Stimulated activated naive CD4-positive, alpha-beta T cell (primary cell): ENCODE measurements at places on chromosomes 16 and 17.

- DNase-seq = no peak
These were observed 3.1 kb upstream of the MRPS34 start for GRCh38 chr16:1775846-1776671.

GRCh38 chr17:66087073-66087472, 104.9 kb downstream of the CEP112 start:
- DNase-seq = no peak

DNA sequence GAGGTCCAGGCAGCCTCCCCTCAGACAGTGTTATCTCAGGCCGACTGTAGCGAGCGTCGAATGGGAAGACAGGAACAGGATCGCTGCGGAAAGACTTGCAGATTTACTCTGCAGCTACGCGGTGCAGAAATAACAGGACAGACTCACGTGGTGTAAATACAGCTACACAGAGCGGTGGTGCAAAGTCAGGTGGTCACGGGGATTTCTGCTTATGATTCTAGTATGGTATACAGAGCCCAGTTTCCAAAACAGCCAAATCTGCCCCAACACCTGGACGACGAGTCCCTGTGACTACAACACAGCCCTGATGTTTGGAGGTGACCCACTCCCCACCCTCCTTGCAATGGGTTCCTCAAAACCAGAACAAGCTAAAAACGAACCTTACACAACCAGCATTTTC, 40.6 kb upstream of the ABR start:
- DNase-seq = no peak

DNA sequence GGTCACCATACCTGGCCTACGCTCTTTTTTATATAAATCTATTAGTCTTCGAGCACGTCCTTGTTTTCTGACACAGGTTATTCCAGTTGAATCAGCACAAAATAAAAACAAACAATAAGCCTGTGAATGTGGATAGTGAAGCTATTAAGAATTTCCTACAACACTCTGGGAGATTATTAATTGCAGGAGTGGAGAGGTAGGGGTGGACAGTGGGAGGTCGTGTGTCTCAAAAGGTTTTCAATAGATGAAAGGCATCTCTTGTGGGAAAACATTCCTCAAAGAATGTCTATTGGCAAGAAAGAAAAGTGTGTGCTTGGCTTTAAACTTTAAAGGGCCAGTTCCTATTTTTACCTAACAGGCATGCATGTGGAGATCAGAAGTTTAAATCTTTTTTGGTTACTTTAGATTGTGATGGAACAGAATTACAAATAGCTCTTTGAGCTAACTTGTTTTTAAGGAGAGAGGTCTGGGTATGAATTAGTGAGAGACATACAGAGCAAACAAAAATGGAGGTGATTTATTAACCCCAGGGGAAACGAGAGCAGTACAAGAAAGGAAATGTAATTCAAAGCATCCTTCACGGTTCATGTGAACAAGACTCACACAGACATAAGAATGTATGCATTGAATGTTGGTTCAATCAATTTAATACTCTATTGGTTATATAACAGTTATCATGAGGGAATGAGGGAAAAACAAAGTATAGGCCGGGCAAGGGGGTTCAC, 9.0 kb downstream of the SMYD4 start:
- no peak for DNase-seq

- no peak for DNase-seq
These were observed 416 bp downstream of the RNF43 start for GRCh38 chr17:58416937-58417299.

GRCh38 chr16:23700509-23700908, 12.5 kb downstream of the ERN2 start:
- no peak for DNase-seq

GRCh38 chr16:85820604-85821372, 21.3 kb downstream of the COX4I1 start:
- DNase-seq = no peak

DNA sequence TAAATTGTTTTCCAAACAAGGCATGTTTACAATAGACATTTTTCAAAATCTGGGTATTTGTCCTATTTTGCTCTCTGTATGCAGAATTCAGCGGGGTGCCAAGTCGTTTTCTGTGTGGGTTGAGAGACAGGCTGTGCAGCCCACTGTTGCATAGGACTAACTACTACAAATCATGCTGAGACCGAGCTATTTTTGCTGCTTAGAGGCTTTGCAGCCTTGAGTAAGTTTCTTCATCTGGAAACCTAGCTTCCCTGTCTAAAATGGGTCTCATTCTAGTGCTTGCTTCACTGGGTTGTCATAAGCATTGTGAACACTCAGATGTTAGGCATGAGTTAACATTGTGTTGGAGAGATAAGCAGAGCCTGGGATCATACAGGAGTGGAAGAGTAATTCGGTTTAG, 1.3 kb downstream of the PRPSAP2 start:
- DNase-seq = no peak

GRCh38 chr16:23594186-23594585, 1.9 kb downstream of the NDUFAB1 start:
- DNase-seq = no peak

- DNase-seq = no peak
These were observed 31.6 kb upstream of the SLC12A3 start for GRCh38 chr16:56833243-56833970.

DNA sequence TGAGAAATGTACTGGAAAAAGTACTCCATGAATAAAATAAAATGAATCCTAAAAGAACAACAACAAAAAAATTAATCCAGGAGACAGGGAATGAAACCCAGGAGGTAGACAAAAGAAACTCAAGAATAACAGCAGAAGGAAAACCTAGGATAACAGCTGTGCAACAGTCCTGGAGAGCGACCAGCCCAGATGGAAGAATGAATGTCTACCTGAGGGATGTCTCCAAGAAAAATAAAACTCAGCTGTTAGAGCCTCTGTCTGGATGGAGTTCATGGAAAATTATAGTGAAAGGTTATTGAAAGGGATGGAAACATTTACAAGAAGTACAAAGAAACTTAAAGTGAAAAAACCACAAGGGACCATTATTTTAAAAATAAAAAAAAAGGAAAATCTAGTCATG, 135.8 kb upstream of the CA10 start:
- DNase-seq = no peak

GRCh38 chr17:42212382-42212781, 18.1 kb upstream of the GHDC start:
- DNase-seq = no peak

DNA sequence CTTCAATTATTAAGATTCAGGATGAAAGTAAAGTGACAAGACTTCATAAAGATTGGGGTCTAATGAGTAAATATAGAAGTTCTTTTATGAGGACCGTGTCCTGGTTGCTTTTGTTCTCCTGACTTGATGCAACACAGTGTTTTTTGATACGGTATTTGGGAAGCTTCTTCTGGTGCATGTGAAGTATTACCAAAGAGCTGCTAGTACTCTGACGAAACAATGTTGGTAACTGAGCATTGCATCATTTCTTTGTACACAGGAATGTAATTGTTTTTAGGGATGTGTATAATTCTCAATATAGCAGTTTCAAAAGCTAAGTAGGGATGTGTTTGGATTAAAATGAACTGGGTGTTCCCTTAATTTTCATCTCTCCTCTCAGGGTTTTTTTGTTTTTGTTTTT, 15.9 kb downstream of the KPNB1 start:
- DNase-seq = no peak

DNA sequence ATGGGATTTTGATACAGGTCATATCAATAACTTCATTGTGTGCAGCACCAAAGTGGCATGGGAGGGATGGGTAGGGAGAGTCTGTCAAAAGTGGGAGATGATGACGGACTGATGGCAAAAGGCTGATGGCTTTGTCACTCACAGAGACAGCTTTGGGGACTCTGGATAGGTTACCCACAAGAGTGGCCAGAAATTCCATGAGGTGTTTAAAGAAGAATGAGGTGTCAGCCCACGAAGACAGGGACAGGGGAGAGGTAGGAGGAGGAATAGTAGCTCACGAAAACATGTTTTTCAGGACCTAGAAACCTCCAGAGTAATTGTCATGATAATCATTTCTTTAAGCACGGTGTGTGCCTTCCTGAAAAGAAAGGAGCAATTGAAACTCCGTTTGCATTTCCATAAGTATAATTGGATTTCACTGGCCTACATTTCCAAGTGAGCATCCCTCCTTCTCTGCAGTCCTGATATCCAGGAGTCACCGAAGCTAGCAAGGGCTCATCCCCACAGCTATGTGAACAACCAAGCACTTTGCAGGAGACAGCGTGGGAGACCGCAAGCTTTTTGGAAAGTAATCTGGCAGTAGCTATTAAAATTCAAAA, 60.0 kb downstream of the HSD17B2 start:
- DNase-seq = no peak

DNA sequence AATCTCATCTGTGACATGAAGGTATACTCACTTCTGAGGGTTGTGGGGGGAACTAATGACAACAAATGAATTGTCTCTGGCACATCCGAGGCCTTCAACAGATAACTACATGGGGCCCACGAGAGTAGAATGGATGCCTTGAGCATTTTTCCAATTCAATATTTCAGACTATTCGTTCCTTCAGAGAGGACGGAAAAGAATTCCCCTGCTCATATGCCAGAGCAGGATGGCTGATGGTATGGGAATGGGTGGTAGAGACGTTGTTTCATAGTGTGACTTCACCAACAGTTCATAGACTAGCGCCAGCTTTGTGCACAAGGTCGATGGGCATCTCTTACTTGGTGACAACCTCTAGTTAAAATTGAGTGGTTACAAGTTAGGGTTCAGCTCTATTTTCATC, 61.3 kb downstream of the HLF start:
- no peak for DNase-seq

- DNase-seq = no peak
These were observed 8.5 kb upstream of the LPO start for GRCh38 chr17:58229881-58230280.

DNA sequence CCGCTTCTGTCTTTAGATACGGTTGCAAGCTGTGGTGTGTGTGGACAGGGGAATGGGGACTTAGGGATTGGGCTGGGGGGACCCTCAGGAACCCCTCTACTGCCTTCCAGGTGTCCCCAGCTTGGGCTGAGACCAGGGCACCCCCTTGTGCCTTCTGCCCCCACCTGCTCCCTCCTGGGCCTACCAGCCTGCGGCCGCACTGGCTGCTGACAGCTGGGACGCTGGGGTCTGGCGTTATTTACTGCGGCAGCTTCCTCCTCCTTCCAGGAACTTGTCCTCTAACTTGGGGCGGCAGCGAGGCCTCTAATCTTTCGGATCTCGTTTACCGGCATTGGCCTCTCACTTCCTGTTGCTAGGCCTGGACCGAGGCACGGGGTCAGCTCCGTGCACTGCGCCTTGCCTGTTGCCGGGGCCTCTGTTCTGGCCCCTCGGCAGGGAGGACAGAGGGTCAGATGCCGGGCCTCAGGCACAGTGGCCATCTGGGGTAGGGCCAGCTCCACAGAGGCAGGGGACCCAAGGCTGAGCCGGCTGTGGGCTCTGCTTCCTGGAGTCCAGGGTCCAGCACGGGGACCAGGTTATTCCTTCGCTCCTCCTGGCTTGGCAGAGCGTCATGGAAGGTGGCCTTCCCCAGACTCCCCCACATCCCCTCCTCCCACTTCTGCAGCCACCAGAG, 31.8 kb downstream of the TMEM235 start:
- peak; percentile 22 for DNase-seq

DNA sequence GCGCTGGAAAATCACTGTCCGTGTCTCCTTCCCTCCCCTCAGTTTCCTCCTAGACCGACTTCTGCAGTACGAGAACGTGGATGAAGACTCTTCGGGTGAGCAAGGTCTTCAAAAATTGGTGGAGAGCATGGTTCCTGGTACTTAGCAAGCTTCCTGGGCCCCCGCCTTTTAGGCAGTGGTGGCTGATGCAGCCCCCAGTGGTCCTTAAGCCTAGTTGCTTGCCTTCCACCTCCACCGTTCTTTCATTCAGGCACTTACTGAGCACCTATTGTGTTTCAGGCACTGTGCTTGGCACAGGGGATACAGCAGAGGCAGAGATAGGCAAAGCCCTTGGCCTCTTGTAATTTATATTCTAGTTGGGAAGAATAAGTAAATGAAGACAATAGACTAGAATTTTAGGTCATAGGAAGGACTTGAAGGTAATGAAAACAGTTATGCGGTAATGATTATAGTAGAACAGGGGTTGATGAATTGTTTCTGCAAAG, 767 bp downstream of the INO80E start:
- no peak for DNase-seq

- no peak for DNase-seq
These were observed 591 bp upstream of the TNFSF13 start for GRCh38 chr17:7557775-7558543.
